Renal pelvis (tissue), 12 donors: ENCODE measurements at places on chromosomes 7 and 10. TPM values are rescaled to one million over a fixed set of nuclear protein-coding genes. Genes with fewer than 3 reads are reported as not detected.

GRCh38 chr7:78261302-78261701 lies 462.7 kb downstream of the PHTF2 start:
- DNase-seq, result no peak

- no peak for DNase-seq
These were observed 58.6 kb upstream of the COL13A1 start for GRCh38 chr10:69742928-69743602.

DNA sequence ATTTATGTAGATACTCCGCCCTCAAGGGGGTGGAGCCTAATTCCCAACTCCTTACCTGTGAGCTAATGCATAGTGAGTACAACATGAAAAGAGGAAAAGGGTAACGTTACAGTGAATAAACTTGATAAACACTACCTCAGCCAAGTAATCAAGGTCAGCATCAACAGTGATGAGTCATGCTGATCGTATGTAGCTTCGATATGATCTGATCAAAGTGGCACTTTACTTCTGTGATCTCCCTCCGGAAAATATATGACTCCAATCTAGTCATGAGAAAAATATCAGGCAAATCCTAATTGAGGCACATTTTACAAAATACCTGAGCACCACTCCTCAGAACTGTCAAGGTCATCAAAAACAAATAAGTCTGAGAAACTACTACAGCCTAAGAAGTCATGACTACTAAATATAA lies 70.4 kb downstream of the VTI1A start:
- DNase-seq, result no peak

GRCh38 chr7:151448261-151449252 lies 8.6 kb upstream of the CRYGN start:
- no peak for DNase-seq

The ST8SIA6 gene
- polyA plus RNA-seq, result 1.2 TPM

The SFRP4 gene
- polyA plus RNA-seq, result 2.1 TPM

DNA sequence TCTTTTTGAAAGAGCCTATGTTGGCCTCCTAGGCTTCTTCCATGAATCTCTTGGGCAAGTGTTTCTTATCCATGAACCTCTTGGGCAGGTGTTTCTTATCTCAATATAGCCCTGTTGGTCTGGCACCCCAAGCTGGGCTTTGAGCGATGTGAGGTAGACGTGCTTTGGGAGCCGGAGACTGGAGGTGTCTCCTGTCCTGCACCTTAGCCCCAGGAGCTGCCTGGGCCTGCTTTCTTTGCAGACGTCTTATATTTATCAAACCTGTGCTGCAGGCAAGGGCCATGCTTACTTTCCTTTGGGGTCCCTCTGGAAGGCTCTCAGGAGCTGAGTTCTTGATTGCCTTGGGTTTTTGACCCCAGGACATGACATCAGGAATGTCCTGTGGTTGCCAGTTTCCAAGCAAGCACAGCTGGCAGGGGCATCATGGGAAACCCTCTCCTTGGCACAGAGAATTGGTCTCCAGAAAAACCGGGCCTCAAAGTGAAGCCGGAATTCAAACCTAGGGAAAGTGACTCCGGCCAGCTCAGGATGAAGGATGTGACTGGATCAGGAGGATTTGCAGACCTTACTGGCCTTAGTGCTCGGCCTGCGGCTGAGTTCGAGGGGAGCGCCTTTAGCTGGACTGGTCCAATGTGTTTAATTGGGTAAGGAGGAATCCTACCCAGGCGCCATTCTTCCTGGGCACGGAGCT lies 2.8 kb downstream of the JAKMIP3 start:
- DNase-seq, result no peak

- no peak for DNase-seq
These were observed 126.4 kb downstream of the RNLS start for GRCh38 chr10:88456730-88457129.

The MBL2 gene
- not detected for polyA plus RNA-seq

GRCh38 chr7:46713868-46714596 lies 793.0 kb upstream of the IGFBP3 start:
- DNase-seq, result no peak

GRCh38 chr7:36091874-36092176 lies 61.2 kb upstream of the EEPD1 start:
- DNase-seq, result no peak

DNA sequence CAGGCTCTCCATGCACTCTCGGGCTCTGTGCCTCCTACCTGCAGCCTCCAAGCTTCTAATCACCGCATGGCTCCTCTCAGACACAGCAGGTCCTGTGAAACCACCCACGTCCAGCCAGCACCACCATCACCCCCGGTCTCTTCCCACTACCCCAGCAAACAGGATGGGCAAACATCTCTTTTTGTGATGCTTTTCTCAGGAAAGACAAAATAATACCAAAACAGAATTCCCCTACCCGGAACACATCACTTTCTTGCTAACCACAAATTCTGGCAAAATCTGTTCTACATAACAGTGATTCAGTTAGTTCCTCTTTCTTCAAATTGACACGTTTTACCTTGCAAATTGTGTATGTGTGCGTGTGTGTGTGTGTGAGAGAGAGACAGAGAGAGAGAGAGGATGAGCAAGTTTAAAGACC lies 6.5 kb downstream of the SNX8 start:
- DNase-seq, result no peak

GRCh38 chr10:84117686-84118394 lies 21.5 kb upstream of the GHITM start:
- DNase-seq, result peak; percentile 22

The OR2A1 gene
- 1.2 TPM for polyA plus RNA-seq

GRCh38 chr10:125554016-125554703 lies 128.8 kb downstream of the TEX36 start:
- DNase-seq, result no peak

GRCh38 chr7:103551016-103551415 lies 105.0 kb upstream of the SLC26A5 start:
- no peak for DNase-seq

The METTL27 gene
- 8.8 TPM for polyA plus RNA-seq

- DNase-seq, result no peak
These were observed 950 bp downstream of the EVX1 start for GRCh38 chr7:27243340-27244163.

DNA sequence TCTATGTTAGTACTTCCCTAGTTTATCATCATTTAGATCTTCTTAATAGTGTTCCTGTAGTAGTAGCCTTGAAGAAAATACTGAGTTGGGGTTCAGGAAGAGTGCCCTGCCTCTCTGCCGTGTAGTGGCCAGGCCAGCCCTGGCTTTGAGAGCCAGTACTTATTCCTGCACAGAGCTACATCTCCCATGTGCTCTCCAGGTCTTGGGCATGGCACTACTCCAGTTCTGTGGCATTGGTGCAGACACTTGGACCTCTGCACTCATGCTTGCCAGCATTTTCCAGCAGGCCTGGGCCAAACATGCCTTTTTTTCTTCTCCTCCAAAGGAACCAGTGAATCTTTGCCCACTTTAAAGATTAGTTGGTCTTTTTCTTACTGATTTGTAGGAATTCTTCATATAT lies 5.3 kb downstream of the GNG11 start:
- DNase-seq, result no peak

The AP1S1 gene
- 73.3 TPM for polyA plus RNA-seq

GRCh38 chr10:3748484-3748883 lies 36.5 kb downstream of the KLF6 start:
- no peak for DNase-seq

The SRI gene
- 129 TPM for polyA plus RNA-seq

DNA sequence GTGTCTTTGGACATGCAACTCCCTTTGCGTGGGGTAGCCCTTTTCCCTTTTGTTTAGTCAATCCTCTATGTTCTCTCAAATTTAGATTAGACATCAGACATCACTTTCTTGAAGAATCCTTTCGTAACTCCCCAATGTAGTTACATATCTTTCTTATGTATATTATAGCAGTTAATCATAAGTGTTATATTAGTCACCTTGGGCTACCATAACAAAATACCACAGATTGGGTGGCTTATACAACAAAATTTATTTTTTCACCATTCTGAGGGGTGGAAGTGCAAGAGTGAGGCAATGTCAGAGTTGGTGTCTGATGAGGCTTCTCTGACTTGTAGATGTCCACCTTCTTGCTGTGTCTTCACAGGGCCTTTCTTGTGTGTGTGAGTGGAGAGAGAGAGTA lies 105.7 kb downstream of the PHTF2 start:
- DNase-seq, result no peak

GRCh38 chr7:17807242-17807641 lies 133.1 kb downstream of the SNX13 start:
- DNase-seq, result no peak

GRCh38 chr7:148753224-148753623 lies 54.5 kb downstream of the CUL1 start:
- DNase-seq, result no peak
